ENCODE measurements at places on chromosomes 13 and 19. TPM values are rescaled to one million over a fixed set of nuclear protein-coding genes. Genes with fewer than 3 reads are reported as not detected.

Gene CCDC106
- total RNA-seq, result 11.2 TPM

Gene LENG9
- 2.0 TPM for total RNA-seq

DNA sequence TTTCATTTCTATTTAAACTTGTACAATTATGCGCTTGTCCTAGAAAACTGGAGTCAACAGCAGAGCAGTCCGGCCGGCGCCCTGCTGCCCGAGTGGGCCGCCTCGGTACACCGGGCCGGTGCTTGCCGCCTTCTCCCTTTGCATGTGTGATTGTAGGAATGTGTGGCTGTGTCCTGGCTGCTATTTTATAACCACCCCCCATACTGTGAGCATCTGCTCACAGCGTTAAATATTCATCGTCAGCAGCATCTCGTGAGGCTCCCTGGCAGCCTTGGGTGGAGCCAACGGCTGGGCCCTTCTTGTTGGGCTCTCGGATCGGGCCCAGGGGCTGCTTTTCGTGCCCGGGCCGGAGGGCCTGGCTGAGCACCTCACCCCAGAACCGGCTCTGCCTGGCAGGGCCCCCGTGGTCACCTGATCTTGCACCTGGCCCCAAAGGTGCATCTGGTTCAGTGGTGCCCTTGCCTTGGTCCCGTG, 10.6 kb downstream of the PIAS4 start:
- no peak overlapping the region for H3K4me3 ChIP-seq
- H3K27ac ChIP-seq, result no peak overlapping the region
- H3K4me1 ChIP-seq, result peaks cover 41% of the 10 kb centered on the region
- no peaks in the 10 kb centered on the region for H3K27me3 ChIP-seq
- peaks cover 26% of the 10 kb centered on the region for H3K36me3 ChIP-seq

DNA sequence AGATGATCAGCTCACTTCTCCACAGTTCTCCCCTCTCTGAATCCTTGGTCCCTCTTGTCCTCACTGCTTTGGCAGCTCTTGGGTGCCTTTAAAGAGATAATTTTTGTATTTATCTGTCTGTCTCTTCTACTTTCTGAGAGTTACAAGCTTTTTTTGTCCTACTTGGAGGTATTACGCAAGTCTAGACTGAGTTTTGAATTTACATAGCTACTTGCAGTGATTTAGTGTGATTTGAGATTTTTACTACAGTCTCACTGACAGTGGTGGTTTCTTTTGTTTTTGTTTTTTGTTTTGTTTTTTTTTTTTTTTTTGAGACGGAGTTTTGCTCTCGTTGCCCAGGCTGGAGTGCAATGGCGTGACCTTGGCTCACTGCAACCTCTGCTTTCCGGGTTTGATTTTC, 22.1 kb downstream of the URI1 start:
- DNase-seq, result no peak
- no peak overlapping the region for H3K27ac ChIP-seq
- H3K4me3 ChIP-seq, result no peak overlapping the region
- H3K4me1 ChIP-seq, result peaks cover 42% of the 10 kb centered on the region
- H3K27me3 ChIP-seq, result no peaks in the 10 kb centered on the region

DNA sequence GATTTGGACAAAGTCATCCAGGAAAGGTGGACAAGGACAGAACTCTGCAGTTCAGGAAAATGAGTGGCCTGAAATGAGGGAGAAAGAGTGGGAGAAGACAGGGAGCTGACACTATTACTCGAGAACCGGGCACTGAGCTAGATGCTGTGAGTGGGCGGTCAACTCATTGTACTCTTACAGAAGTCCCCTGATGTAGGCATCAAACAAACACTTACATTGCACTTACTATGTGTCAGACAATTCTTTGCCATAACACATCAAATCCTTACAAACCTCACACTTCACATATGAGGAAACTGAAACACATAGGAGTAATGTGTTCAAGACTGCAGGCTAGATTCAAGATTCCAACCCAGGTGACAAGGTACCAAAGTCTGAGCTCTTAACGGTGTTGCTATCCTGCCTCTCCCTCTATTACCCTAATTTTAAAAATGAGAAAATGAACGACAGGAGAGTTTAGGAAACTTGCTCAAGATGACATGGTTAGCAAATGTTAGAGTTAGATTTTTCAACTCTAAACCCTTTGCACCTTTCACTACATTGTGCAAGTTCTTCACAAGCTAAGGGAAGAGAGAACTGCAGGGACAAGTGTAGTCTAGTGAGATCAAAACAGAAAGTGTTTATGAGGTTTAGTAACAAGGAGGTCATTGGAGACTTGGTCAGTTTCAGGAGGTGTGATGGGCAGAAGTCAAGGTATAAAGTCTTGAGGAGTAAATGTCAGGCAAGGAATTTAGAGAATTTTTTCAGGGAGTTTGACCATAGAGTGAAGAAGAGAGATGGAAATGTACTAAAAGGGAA, 4.9 kb upstream of the MEDAG start:
- no peak overlapping the region for H3K27ac ChIP-seq
- H3K4me3 ChIP-seq, result no peak overlapping the region
- peaks cover 16% of the 10 kb centered on the region for H3K27me3 ChIP-seq

GRCh38 chr13:22012686-22013085, 341.8 kb downstream of the FGF9 start:
- peaks cover 2% of the 10 kb centered on the region for H3K27me3 ChIP-seq
- H3K36me3 ChIP-seq, result no peaks in the 10 kb centered on the region
- DNase-seq, result no peak
- no peaks in the 10 kb centered on the region for H3K4me1 ChIP-seq
- no peak overlapping the region for H3K4me3 ChIP-seq

DNA sequence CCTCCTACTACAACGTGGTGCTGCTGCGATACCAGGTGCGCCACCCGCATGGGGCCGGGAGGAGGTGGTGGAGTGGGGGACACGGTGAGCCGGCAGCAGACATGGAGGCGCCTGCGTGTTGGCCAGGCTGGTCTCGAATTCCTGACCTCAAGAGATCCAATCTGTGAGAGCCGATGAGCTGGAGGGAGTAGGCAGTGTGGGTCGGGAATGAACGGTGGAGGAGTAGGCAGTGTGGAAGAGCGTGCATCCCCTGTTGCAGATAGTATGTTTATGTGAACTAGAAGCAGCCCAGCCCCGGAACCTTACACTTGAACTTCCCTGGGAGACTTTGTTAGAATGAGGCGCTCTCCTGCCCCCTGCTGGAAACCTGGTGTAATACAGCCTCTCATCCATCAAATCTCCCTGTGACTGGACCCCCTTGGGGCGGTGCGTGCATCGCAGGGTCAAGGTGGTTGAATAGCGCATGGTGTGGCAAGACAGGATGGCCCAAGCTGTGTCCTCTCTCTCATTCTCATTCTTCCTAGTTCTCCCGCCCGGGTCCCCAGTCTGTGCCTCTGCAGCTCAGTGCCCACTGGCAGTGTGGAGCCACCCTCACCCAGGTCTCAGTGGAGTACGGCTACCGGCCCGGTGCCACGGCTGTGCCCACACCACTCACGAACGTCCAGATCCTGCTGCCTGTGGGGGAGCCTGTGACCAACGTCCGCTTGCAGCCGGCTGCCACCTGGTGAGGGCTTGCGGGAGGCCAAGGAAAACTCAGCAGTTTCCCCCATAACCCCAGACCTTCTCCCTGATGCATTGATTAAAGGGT, 10.5 kb upstream of the B3GNT3 start:
- peaks cover 23% of the 10 kb centered on the region for H3K27me3 ChIP-seq
- no peak overlapping the region for H3K27ac ChIP-seq
- H3K4me1 ChIP-seq, result no peaks in the 10 kb centered on the region
